Stimulated activated CD4-positive, alpha-beta T cell treated with anti-CD3 and anti-CD28 coated beads, Interleukin-2, amount 100 ng/mL, for 24 hours (primary cell): ENCODE measurements at places on chromosomes 3 and 15.

GRCh38 chr3:30711151-30711550, 104.8 kb downstream of the TGFBR2 start:
- no peak for DNase-seq

- no peak for DNase-seq
These were observed 29.5 kb downstream of the RAD54L2 start for GRCh38 chr3:51568036-51568435.

- DNase-seq: no peak
These were observed 77.7 kb downstream of the CEMIP start for GRCh38 chr15:80856809-80857377.

GRCh38 chr3:163939926-163940325, 1138.4 kb downstream of the SI start:
- no peak for DNase-seq

GRCh38 chr3:17076940-17077605, 192.3 kb downstream of the PLCL2 start:
- DNase-seq: no peak

GRCh38 chr3:138898708-138899107, 48.2 kb downstream of the FOXL2 start:
- DNase-seq: no peak

DNA sequence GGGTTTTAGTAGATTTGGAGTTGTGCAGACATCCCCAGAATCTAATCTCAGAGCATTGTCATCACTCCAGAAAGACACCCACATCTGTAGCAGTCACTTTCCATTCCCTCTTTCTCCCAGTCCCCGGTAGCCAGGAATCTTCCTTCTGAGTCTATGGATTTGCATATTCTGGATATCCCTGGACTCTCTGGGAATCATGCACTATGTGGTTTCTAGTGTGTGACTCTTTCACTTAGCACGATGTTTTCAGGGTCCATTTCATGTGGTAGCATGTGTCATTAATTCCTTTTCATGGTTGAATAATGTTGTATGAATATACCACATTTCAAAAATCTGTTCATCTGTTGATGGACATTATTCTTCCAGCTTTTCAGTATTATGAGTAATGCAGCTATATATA, 29.3 kb downstream of the FBLN2 start:
- no peak for DNase-seq

GRCh38 chr3:161508852-161509477, 12.4 kb downstream of the OTOL1 start:
- no peak for DNase-seq

- no peak for DNase-seq
These were observed 612.8 kb downstream of the MAGI1 start for GRCh38 chr3:65425880-65426279.

- DNase-seq: no peak
These were observed 91.2 kb downstream of the RPLP1 start for GRCh38 chr15:69543681-69544364.

DNA sequence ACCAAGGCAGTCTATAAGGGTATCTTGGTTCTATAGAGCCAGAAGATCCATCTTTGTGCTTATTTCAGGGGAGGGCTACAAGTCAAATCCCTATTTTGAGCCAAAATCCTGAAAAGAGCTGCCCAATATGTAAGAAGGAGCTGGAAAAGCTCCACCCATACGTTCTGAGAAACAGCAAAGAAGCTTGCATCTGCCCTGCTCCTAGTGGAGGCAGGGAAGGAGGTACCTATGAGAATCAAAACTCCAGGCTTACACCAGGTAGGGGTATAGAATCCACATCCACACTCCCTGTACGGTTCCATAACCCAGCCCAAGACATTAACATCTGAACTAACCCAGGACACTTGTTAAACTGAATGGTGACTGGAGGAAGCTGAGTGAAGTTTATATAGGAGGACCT, 30.0 kb downstream of the PHC3 start:
- no peak for DNase-seq

- no peak for DNase-seq
These were observed 10.8 kb upstream of the SKIL start for GRCh38 chr3:170346481-170347392.

DNA sequence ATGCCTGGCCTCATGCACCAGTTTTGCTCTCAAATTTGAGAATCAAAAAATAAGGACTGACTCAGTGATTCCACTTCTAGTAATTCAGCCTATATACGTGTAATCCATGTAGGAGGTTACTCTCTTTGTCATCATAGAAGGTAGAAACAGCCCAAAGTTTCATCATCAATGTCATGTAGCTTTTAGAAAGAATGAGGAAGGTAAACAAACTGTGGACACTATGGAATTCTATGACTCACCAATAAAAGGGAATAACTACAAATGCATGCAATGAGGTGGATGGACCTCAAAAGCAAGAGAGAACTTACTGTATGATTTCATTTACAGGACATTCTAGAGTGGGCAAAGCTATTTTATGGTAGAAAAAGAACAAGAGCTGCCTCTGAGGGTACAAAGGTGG, 93.2 kb upstream of the LRIG1 start:
- DNase-seq: no peak

GRCh38 chr3:72505539-72506405, 342.5 kb downstream of the SHQ1 start:
- no peak for DNase-seq

DNA sequence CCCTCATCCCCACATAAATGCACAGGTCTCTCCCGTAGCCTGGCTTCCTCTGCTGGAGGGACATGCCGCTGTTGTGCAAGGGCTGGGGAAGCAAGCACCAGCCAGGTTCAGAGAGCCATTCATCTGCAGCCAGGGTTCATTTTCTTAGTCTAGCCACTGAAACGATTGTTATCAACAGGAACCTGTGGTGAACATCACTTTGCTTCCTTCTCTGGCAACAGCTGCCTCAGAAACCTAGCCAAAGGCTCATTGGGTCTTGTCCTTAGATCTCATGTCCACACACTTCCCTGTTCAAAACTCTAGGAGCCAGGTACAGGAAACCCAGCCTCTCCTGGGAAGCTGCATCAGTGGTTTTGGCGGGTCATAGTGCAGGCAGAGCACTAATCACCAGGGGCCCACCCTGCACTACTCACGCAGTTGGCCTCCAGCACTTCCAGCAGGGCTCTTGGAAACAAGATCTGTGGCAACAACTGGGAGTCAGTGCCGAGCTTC, 47.0 kb downstream of the OXNAD1 start:
- DNase-seq: peak; percentile 38

DNA sequence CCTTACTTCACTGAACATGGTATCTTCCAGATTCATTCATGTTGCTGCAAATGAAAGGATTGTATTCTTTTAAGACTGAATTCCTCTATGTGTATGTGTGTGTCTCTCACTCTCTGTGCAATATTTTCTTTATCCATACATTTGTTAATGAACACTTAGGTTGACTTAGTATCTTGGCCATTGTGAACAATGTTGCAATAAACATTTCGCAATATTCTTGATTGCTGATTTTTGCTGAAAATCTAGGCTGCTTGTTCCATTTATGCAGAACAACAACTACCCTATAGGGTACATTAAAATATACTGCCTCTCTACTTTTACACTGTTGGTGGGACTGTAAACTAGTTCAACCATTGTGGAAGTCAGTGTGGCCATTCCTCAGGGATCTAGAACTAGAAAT, 732.4 kb downstream of the CADM2 start:
- no peak for DNase-seq

DNA sequence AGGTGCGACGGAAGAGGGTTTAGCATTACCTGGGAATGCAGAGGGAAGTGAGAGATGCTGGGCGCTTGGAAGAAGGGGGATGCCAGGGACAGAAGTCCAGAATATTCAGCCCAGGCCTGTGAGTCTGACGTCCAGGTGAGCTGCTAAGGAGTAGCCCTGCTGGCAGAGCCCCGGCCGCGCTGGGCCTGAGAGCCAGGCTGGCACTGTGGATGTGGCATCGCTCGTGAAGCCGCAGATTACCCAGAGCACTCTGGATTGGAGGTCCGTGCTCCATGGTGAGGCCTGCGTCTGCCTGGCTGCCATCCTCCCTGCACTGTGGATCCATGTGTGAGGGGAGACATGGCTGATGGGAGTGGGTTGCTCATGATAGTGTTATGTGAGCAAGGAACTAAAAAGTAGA, 14.5 kb downstream of the MAN2A2 start:
- no peak for DNase-seq

GRCh38 chr3:11574981-11575669, 68.6 kb downstream of the VGLL4 start:
- no peak for DNase-seq

GRCh38 chr15:95105229-95105628, 873.9 kb downstream of the MCTP2 start:
- DNase-seq: no peak

GRCh38 chr15:68188647-68189046, 16.5 kb downstream of the CALML4 start:
- DNase-seq: no peak

GRCh38 chr3:57927916-57928315, 80.3 kb upstream of the FLNB start:
- no peak for DNase-seq

DNA sequence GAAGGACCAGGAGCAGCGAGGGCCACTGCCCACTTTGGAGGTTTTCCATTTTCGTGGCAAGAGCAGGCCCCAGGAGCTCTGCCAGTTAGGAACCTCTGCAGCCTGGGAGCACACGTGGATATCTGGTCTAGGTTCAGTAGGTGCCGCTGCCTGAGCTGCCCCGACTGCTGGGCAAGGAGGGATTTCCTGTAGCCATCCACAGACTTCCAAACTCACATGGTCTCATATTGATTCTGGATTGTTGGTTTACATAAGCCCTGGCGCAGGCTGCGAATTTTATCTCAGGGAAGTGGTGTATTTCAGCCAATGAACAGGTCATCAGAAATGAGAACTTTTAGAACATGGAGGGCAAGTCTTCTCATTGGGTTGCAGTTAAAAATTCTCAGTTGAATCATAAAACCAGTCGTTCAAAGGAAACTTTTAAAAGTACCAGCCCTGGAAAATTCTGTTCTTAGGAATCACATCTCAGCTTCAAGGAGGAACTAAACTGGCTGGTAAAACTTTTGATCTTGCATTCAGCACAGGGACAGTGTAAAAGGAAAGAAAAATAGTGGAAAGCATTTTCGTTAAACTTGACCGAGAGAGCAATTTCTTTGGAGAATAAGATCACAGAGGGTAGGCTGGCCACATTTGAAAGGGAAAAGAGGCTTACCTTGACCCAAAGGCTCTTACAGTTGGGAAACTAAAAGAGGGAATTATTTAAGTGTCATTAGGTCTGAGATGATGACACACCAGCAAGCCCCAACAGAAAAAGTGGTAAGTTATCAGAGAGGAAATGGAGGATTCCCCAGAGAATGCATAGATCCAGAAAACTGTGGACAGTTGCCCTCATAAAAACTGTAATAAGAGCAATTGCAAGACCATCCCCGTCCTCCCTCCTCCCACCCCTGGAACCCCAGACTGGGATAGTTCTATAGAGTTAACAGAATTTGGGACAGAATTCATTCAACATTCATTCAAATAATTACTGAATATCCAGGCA, 6.4 kb upstream of the RTP3 start:
- no peak for DNase-seq

GRCh38 chr3:11706604-11707003, 62.9 kb upstream of the VGLL4 start:
- no peak for DNase-seq

GRCh38 chr3:22734207-22734606, 468.9 kb upstream of the UBE2E2 start:
- no peak for DNase-seq

DNA sequence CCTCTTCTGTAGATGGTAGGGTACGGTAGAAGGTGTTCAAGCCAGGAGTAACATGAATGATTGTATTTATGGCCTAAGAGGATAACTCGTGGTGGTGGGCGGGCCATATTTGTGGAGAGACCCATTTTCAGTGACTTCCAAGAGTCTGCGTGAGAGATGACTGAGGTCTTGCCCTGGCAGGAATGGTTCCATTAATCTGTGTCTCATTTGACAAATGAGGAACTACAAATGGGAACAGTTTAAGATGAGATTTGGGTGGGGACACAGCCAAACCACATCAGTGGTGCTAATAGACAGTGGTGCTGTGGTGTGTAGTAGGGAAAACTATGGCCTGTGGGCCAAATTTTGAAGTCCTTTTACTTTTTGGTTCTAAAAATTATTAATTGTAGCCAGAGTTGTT, 47.1 kb downstream of the FLNB start:
- no peak for DNase-seq

GRCh38 chr3:20574746-20575145, 388.7 kb upstream of the SGO1 start:
- no peak for DNase-seq

DNA sequence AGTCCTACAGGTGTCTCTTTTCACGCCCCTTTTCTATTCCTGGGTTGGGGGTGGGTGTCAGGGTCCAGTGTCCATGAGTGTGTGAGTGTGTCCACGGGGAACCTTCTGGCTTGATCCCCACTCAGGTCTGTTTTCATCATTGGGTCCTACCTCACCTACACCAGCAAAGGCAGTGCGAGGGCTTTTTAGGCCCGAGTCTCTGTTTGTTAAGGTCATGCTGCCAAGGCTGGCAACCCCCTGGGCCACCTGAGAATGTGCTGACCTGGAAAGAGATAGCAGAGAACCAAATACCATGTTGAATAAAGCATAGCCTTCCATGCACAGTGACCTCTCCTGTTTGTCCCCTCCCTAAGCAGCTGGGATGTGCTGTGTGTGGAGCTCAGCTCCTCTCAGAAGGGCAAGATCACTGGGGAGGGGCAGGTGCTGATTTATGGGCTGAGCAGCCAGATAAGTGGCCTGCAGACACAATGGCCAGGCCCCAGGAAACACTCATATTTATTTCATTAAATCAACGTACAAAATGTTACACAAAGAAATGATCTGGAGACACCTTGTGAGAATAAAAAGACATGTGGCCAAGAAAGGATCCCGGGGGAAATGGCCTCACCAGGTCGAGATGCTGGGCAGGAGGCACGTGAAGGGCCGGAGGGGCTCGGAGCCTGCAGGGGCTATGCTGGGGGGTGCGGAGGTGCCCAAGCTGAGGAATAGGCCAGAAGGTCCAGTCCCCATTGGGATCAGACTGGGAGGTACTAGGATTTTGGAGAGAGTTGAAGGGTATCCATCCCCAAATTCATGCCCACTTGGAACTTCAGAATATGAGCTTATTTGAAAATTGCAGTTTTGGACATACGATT, 36.1 kb downstream of the RAB6B start:
- DNase-seq: no peak

GRCh38 chr3:125050488-125051090, 5.2 kb downstream of the HEG1 start:
- DNase-seq: no peak

DNA sequence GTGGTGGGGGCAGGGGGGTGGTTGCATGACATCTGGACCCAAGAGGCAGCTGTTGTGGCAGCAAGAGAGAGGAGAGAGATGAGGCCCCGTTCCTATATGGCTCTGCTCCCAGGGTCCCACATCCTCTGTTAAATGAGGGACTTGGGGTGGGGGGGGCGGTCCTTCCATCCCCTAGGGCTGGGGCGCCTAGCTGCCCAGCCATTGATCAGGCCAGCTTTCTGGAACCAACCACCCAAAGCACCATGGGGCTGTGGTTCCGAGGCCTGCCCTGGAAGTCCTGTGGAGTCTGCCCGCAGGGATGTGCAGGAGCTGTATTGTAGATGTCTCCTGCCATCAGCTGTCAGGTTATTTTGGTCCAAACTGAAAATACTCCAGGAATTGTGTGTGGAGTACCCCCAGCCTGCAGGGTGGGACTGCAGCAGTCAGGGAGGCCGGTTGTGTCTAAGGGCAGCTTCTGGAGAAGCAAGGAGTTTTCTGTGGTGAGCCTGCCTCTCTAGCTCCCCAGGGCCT, 5.2 kb downstream of the FURIN start:
- DNase-seq: no peak

- DNase-seq: no peak
These were observed 2.5 kb upstream of the RFTN1 start for GRCh38 chr3:16515885-16516420.
